Peyer's patch (tissue), 4 donors: ENCODE measurements at places on chromosomes 12 and 14. TPM values are rescaled to one million over a fixed set of nuclear protein-coding genes. Genes with fewer than 3 reads are reported as not detected.
A peak's percentile ranks its signal among the peaks of the same experiment; 100 is the strongest.

- no peaks in the 10 kb centered on the region for H3K36me3 ChIP-seq
- no peaks in the 10 kb centered on the region for H3K27me3 ChIP-seq
- no peak overlapping the region for H3K4me3 ChIP-seq
- DNase-seq = peak; percentile 90
Observed at GRCh38 chr14:99518441-99519346, 37.5 kb downstream of the CCNK start.

GRCh38 chr14:77457115-77457521, 283 bp downstream of the VIPAS39 start:
- peak overlapping the region; percentile 96 for H3K27ac ChIP-seq
- H3K27me3 ChIP-seq = no peaks in the 10 kb centered on the region
- no peak for DNase-seq

DNA sequence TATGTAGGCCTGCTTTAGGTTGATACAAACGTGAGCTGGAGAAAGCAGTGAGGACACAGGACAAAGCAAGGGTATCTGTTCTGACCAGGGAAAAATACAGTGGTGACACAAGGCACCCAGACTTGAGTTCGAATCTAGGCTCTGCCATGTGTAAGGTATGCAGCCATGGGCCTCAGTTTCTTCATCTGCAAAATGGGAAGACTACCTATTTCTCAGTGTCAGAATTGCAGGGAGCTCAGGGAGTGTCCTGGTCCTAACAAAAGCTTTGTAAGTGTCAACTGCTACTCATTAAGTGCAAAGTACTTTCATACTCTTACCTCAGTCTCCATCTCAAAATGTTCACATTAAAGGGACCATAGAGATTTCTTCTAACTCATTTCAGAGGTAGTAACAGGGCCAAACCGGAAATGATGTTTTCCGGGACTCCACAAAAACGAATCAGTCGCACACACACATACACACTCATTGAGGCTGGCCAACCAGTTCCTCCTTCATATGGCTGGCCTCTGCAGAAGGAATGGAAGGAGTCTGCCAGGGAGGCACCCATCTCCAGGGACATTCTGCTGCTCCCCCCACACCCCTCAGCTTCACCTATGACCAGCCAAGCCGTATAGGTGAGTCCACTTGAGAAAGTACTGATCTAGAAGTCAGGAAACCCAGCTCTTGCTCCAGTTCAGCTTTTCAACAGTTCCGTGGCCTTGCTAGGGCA, 7.8 kb downstream of the CTDSP2 start:
- no peaks in the 10 kb centered on the region for H3K36me3 ChIP-seq
- H3K27ac ChIP-seq = peak overlapping the region; percentile 57
- no peaks in the 10 kb centered on the region for H3K27me3 ChIP-seq
- H3K4me1 ChIP-seq = peaks cover 64% of the 10 kb centered on the region
- DNase-seq = no peak
- no peak overlapping the region for H3K4me3 ChIP-seq

DNA sequence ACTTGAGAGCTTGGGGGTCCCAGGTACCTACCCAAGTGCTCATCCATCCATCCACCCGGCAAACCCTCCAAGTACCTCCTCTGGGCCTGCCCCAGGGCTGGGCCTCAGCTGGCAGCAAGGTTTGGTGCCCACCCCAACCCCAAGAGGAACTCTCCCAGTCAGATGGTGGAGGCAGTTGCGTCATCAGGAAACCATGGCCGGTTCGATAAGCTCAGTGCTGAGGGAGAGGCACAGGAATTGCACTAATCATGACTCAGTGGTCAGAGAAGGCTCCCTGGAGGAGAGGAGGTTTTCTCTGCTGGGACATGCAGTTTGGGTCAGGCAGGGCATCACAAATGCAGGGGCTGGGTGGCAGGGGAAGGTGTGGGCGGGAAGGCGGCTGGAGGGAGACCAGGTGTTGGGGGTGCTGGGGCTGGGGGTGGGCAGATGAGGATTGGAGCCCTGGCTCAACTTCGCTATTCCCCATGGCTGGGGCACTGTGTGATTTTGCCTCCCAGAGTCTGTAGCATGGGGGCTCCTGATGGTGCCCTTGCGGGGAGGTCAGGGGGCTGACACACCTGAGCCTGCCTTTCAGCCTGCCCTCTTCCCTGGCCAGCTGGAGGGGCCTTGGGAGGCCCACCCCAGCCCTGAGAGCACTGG, 32.2 kb downstream of the SH2B3 start:
- no peak overlapping the region for H3K4me3 ChIP-seq
- H3K27me3 ChIP-seq = no peaks in the 10 kb centered on the region
- H3K27ac ChIP-seq = peak overlapping the region; percentile 54
- peaks cover 37% of the 10 kb centered on the region for H3K4me1 ChIP-seq
- no peaks in the 10 kb centered on the region for H3K36me3 ChIP-seq

Gene BICDL1
- total RNA-seq = 14.7 TPM
